ENCODE measurements at places on chromosomes 11 and 22.

DNA sequence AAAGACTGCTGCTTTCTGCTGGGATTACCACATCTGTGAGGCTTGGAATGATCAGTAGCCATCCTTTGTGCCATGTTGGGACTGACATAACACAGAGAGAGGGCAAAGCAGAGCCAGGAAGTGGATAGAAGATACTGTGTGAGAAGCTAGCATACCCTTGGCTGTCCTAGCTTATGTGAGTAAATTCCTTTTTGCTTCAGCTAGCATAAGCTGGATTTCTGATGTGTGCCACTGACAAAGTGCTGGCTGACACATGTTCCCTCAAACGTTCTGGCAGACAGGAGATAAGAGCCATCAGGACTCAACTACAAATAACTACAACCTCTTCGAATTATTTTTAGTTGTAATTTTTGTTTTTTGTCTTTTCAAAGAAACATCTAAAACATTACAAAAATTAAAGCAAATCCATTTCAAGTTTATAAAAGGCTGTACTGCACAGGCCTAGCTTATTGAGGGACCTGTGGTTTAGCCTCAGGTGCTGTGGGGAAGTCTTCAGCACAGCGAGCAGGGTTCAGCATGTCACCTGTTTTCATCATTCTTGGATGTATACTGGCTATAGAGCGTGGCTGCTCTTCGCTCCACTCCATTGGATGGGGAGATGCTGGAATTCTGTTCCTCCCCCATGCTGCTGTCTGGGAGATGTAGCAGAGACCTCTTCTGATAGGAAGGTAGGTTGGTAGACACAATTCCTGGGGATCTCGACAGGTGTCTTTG is 120.9 kb downstream of the SWAP70 start:
- no peak for DNase-seq

- no peak for DNase-seq
Observed at GRCh38 chr11:3189196-3189843, 24.2 kb upstream of the OSBPL5 start.

DNA sequence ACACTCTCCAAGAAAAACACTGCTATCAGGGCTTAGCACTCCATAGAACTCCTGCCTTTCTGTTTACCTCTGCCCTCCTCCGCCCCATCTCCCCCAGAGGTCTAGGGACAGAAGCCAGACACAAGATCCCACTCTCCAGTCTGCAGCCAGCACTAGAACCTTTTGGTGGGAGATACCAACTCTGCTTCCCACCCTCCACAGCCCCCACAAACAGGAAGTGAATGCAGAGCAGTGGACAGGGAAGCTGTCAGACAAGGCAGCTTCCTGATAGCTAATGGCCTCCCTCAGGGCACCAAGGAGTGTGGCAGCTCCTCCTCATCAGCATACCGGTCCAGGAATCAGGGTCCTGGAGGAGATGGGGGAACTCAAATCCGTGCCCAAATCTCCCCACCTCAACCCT is 5.1 kb downstream of the SCN4B start:
- no peak for DNase-seq

- no peak for DNase-seq
Observed at GRCh38 chr11:127733552-127733951, 733.0 kb upstream of the KIRREL3 start.

DNA sequence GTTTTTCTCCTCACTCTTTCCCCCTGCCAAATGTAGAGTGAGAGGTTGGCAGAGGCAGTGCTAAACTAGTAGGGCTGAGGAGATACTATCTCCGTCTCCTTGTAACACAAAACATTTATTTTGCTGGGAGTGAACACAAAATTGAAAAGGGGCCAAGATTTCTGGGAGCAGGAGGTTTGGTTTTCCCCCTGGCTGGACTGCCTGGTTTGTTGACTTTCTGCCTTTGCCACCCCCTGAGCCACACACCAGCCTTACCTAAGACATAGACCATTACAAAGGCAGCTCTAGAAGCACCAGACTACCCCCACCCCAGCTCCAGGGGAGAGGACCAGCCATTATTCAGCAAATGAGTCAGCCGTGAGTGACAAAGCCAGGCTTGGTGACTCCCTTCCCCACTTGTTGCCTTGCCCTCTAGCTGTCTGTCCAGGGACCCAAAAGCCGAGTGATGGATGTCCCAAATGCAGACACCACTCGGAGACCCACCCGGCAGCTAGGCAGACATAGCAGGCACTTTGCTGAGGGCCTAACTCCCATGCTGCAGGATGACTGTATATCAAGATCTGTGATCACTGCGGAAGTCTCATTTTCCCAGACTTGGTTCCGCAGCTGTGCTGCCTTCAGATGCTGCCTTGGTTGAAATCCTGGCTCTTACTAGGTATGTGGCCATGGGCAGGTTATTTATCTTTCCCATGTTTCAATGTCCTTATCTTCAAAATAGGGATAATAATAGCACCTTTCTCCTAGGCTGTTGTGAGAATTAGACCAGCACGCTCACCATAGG is 17.7 kb upstream of the CDON start:
- no peak for DNase-seq

GRCh38 chr11:129695571-129696308 is 119.9 kb upstream of the TMEM45B start:
- DNase-seq, result peak; percentile 55

DNA sequence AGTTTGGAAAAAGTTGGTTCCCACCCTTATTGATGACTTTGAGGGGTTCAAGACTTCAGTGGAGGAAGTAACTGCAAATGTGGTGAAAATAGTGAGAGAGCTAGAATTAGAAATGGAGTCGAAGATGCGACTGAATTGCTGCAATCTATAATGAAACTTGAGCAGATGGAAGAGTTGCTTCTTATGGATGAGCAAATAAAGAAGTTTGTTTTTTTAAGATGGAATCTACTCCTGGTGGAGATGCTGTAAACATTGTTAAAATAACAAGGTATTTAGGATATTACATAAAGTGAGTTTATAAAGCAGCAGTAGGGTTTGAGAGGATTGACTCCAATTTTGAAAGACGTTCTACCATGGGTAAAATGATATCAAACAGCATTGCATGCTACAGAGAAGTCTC is 64.2 kb upstream of the GRK2 start:
- no peak for DNase-seq

GRCh38 chr11:8006349-8006977 is 19.3 kb downstream of the EIF3F start:
- DNase-seq, result peak; percentile 29

DNA sequence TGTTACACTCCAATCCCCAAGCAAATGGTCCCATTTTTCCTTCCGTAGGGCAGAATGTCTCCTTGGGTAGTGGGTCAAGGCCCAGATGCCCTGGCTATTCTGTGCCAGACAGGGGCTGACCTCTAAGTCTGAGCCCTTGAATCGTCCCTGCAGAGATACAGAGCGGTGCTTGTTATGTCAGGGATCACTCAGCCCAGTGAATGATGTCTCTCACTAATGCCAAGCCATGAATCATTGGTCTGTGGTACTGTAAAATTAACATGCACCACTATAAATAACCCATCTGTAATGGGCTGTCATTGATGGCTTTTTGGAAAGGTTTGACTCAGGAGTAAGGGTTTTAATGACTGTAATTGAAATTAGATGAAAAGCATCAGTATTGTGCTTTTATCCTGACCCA is 35.3 kb upstream of the KIRREL3 start:
- DNase-seq, result no peak

DNA sequence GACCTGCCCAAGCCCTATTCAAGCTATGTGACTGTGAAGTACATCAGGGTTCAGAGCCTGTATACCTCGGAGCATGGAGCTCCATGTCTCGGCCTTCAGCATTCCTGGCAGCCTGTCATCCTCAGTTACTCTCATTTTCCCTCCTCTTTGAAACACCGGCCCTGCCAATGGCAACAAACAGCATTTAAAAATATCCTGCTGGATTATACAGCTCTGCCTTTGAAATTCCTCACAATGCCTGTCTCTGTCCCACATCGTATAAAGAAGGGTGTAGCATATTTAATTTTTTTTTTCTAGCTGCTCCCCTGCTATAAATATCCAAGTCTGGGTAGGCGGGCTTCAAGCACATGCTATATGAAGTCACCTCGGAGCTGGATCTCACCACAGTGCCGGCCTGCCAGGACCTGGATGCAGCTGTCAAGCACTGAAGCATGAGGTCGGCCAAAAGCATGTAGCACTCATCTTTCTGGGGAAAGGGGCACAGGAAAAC is 11.8 kb downstream of the ABTB2 start:
- no peak for DNase-seq

DNA sequence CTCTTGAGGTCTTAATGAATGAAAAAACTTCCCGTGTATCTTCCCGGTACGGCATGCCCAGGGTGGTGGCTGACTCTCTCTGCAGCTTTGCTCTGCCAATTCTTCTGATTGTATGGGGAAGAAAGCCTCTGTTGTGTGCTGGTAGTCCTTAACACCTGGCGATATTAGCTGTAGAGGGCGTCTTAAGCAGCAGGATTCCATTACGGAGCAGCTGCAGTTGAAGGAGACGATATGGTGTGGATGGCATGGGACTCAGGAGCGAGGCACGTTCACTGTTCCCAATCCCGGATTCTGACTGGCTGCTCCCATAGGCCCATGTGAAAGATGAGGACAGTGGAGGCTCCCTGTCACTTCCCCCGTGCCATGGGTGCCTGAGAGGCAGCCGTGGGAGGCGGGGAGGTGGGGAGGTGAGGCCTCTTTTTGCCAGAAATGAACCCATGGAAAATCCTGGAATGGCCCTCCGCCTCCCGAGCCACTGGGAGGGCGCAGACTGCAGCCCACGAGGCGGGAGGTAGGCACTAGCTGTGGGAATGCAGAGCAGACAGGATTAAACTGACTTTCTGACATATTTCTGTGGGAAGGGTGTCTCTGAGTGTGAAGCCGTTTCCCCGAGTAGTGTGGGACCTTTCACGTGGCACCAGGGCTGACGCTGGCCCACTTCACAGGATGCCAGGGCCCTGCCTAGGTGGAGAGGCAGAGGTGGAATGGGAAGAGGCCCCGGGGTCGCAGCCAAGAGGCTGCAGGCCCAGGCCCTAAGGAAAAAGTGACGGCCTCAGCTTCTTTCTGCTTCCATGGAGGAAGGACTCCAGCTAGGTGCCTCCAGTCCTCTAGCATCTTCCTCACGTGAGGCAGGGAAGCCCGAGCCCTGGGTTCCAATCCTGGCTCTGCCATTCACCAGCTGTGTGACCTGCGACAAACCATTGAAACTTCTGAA is 121.4 kb upstream of the CD82 start:
- DNase-seq, result no peak

DNA sequence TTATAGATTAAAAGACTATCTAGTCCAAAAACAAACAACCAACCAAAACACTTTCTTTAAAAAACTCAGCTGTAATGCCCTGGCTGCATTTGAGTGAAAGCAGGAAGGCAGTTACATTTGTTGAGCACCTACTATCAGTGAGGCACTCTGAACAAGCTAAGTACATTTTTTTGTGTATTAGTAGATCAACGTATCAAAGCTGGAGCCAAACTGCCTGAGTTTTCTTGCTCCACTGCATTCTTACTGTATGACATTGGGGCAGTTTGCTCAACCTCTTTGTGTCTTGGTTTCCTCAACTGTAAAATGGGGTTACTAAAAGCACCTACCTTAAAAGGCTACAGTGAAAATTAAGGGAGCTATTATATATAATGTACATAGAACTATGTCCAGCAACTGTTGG is 22.0 kb downstream of the COA4 start:
- no peak for DNase-seq

- DNase-seq, result no peak
Observed at GRCh38 chr11:1450949-1451710, 35.4 kb downstream of the MOB2 start.

GRCh38 chr11:22670830-22671229 is 4.4 kb downstream of the GAS2 start:
- DNase-seq, result no peak

DNA sequence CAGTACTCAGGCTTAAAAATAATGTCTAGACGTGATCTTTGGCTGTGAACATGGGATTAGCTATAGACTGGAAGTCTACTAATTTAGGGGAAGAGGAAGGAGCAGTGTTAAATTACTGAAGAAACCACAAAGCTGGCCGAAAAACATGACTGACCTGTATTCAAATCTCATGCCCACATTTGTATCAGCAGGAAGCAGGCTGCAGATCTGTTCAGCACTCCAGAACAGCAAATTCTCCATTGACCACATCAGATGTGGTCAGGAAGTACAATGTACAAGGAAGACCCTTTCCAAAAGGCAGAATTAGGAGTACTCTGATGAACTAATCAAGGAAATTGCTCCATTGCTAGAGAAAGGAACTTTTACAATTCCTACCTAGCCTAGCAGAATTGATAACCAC is 31.7 kb downstream of the DCDC1 start:
- no peak for DNase-seq

DNA sequence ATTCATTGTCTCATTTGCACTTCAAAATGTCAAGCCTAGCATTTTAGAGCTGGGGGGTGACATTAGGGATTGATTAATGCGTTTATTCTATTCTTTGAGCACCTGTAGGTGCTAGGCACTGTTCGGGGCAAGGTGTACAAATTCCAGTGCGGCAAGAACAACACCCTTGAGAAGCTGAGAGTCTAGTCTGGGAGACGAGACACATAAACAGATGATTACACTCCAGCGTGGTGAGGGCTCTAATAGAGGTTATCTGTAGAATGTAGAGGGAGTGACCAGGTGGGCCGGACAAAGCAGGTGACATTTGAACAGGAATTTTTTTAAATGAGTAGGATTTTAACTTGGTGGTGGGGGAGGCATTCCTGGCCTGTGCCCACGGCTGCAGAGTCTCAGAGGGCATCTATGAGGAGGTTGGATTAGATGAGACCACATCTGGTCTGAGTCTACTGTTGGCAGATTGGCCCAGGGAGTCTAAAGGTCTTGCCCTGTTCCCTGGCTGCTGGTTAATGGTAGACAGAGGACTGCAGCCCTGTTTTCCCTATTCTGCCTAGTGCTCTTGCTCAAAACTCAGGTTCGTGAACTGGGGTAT is 970 bp downstream of the CAT start:
- DNase-seq, result no peak

DNA sequence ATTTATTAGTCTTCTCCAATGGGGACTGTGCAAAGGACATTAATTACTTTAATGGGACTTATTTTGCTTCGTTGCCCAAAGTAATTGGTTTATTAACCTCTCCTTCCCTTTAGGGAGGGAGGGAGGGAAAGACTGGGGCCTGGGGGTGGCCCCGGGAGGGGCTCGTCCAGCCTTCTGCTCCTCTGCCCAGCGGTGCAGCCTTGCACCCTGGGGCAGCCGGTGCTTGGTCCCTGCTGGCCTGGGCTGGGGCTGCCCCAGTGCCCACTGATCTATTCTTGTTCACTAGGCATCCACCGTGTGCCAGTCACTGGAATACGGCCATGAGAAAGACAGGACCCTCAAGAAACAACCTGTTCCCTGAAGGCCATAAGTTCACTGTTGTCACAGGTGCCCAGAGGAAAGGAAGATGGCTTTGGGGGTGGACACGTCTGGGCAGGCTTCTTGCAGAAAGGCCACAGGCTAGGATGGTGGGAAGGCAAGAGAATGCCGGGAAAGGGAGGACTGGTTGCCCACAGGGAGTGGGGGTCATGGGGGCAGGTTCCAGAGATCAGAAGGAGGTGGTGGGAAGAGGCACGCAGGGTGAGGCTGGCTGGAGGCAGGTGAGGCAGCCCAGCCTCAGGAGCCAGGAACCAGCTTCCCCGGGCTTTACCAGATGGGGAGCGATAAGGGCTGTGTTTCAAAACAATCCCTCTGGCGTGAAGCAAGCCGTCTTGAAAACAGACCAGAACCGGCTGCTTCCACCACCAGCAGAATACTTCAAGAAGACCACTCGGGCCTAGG is 47.6 kb upstream of the KCNQ1OT1 start:
- DNase-seq, result no peak

Data from stimulated activated CD4-positive, alpha-beta T cell treated with anti-CD3 and anti-CD28 coated beads, Interleukin-1b, Interleukin-23, amount 100 ng/mL, for 24 hours (primary cell).